ENCODE measurements at places on chromosomes 5 and 9.

DNA sequence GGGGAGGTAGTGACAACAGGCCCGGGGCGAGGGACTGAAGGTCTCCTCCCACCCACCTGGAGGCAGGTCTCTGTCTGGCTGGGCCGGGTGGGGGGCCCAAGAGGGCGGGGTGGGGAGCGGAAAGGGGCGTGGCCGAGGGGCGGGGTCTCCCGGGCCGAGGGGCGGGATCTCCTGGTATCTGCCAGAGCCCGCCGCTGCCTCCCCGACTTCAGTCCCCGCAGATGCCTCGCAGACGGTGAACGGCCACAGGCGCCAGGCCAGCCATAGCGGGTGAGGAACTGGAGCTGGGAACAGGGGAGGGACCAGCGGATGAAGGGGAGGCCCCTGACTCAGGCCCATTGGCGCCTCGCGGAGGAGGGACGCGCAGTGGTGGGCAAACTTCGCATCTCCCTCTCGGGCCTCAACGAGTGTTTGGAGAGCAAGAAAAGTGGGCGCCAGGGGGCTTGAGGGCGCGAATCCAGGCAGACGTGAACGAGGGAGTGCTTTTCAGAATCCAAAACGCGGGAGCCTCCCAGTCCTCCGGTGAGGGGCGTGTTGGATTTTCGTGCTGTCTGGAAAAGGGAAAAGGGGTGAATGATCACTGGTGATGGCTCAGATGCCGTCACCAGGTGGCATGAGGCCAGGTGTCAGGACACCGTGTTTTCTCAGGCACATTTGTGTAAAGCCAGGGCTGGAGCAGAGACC lies at the start of gene ADGRD2:
TSS of gene ADGRD2 (plus strand) at position 211 of the 684 bp plus-strand sequence. CDS start 1,216 bp downstream, outside the sequence.
- H3K4me1 ChIP-seq: no peaks in the 10 kb centered on the region
- no peak within 1 kb of the TSS for H3K27ac ChIP-seq
- peaks cover 38% of the 10 kb centered on the region for H3K27me3 ChIP-seq
- no peaks in the 10 kb centered on the region for H3K36me3 ChIP-seq
- no peak for DNase-seq

- no peaks in the 10 kb centered on the region for H3K36me3 ChIP-seq
- no peak overlapping the region for H3K27ac ChIP-seq
- no peaks in the 10 kb centered on the region for H3K4me1 ChIP-seq
- no peaks in the 10 kb centered on the region for H3K27me3 ChIP-seq
- H3K4me3 ChIP-seq: no peak overlapping the region
- DNase-seq: no peak
These were observed 130.2 kb upstream of the FSTL4 start for GRCh38 chr5:133742431-133742988.

DNA sequence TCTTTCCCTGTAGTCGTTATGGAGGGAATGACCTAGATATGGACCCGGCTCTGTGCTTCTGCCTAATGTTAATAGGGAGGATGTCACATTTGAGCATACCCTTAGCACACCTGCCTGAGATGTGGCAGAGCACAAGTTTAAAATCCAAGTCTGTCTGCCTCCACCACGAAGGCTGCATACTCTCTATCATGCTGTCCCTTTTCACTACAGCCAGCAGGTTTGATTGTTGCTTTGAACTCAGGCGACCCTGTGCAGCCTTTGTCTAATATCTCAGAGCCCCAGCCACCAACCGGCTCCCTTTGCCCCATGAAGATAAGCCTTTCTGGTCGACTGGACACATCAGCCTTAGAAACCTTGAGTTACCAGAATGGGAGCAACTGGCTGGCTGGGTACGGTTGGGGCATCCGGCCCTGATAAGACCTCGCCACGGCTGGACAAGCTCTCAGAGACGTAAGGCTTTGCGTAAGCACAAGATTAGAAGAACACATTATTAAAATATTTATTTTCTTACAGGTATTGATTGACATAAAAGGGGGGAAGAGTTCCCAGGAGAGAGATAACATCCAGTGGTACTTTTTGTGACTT lies 222.0 kb upstream of the TRIM32 start:
- H3K4me3 ChIP-seq: no peak overlapping the region
- H3K4me1 ChIP-seq: no peaks in the 10 kb centered on the region
- H3K36me3 ChIP-seq: no peaks in the 10 kb centered on the region
- no peaks in the 10 kb centered on the region for H3K27me3 ChIP-seq
- no peak for DNase-seq
- H3K27ac ChIP-seq: no peak overlapping the region

DNA sequence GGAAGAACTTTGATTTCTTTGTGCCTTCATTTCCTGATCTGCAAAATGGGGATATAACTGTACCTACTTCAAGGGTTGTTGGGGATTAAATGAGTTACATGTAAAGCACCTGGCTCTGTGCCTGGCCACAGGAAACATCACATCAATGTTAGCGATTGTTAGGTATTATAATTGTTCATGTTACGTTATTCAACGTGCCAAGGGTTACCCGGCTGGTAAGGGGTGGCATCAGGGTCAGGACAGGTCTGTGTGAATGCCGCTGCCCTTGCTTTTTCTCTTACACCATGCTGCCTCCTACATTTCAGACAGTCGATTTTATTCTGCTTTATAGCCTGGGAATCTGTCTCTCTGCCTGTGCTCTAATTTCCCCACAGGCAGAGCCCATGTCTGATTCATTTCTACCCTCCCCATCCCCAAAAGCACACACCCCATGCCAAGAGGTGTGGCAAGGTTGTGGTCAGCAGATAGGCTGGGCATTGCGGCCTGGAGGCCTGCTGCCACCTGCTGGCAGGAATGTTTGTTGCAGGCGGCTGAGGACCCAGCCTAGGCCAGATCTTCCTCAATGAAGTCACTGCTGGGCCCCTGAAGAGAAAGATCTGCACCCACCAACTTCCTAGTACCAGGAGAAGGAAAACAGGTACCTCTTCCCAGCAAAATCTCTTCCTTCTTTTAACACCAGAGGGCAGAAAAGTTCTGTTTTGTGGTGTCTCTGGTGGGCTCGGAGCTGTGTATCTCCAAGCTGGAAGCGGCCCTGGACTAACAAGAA lies 5.3 kb downstream of the ANKS6 start:
- H3K36me3 ChIP-seq: no peaks in the 10 kb centered on the region
- H3K4me3 ChIP-seq: no peak overlapping the region
- DNase-seq: peak; percentile 75
- no peak overlapping the region for H3K27ac ChIP-seq
- H3K4me1 ChIP-seq: peaks cover 12% of the 10 kb centered on the region
- H3K27me3 ChIP-seq: peaks cover 5% of the 10 kb centered on the region

- H3K36me3 ChIP-seq: no peaks in the 10 kb centered on the region
- H3K27ac ChIP-seq: no peak overlapping the region
- no peaks in the 10 kb centered on the region for H3K4me1 ChIP-seq
These were observed 950.6 kb upstream of the NUDT12 start for GRCh38 chr5:104513121-104513602.

DNA sequence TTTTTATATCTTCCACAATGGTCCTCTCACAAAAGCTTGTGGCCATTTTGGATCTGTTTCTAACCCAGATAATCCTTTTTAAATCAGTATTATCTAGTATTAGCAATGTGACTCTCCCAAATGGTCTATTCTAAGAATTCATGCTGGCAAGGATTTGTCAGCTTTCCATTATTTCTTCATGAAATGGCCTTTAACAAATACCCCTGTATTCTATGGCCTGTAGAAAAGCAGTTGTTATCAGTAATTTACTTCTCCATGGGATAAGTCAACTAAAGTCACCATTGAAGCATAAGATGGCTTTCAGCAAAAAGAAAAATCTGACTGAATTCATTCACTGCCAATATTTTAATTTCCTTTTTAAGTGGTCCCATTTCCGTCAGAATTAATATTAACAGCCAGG lies 346.4 kb upstream of the FAM174A start:
- H3K4me1 ChIP-seq: no peaks in the 10 kb centered on the region
- DNase-seq: no peak
- H3K4me3 ChIP-seq: no peak overlapping the region
- H3K27ac ChIP-seq: no peak overlapping the region
- H3K27me3 ChIP-seq: no peaks in the 10 kb centered on the region
- H3K36me3 ChIP-seq: no peaks in the 10 kb centered on the region

GRCh38 chr5:87105577-87105976 lies 162.1 kb upstream of the RASA1 start:
- H3K27me3 ChIP-seq: no peaks in the 10 kb centered on the region
- H3K36me3 ChIP-seq: no peaks in the 10 kb centered on the region
- no peak overlapping the region for H3K27ac ChIP-seq
- H3K4me1 ChIP-seq: no peaks in the 10 kb centered on the region

GRCh38 chr9:89395931-89396710 lies 77.8 kb downstream of the SECISBP2 start:
- peaks cover 43% of the 10 kb centered on the region for H3K4me1 ChIP-seq
- H3K36me3 ChIP-seq: peaks cover 83% of the 10 kb centered on the region
- no peaks in the 10 kb centered on the region for H3K27me3 ChIP-seq
- no peak overlapping the region for H3K27ac ChIP-seq
- no peak overlapping the region for H3K4me3 ChIP-seq

DNA sequence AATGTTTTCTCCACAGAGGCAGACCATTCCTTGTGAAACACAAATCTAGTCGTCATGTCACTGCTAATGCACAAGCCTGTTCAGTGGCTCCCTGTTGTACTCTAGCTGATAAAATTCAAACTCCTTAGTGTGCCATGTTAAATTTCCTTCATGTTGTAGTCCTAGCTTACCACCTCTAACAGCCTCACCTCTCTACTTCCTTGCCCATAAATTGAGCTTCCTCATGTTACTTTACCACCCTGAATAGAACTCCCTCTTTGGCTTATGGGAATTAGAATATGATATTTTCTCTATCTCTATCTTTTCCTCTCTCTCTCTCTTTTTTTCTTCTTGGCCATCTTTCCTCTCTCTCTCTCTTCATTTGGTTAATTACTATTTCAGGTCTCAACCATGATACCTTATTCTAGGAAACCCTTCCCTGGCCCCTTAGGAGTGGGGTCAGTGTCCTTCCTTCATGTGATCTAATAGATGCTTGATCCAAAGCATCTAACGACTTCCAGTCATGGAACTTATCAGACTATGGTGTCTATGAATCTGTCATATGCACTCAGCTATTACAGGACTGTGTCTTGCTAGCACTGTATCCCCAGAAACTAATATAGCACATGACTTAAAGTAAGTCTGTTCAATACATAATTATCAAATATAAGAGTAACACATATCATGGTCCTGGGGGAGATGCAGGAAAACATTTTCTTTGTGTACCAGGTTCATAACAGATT lies 31.5 kb upstream of the ALDH1A1 start:
- no peak for DNase-seq
- H3K27me3 ChIP-seq: no peaks in the 10 kb centered on the region
- H3K4me1 ChIP-seq: no peaks in the 10 kb centered on the region
- H3K27ac ChIP-seq: no peak overlapping the region

GRCh38 chr5:173554038-173554955 lies 62.2 kb downstream of the BOD1 start:
- DNase-seq: no peak
- no peaks in the 10 kb centered on the region for H3K36me3 ChIP-seq
- H3K27ac ChIP-seq: no peak overlapping the region
- H3K27me3 ChIP-seq: no peaks in the 10 kb centered on the region
- no peaks in the 10 kb centered on the region for H3K4me1 ChIP-seq

GRCh38 chr9:93587651-93588347 lies 11.4 kb downstream of the PHF2 start:
- DNase-seq: no peak
- no peaks in the 10 kb centered on the region for H3K4me1 ChIP-seq
- no peaks in the 10 kb centered on the region for H3K36me3 ChIP-seq
- H3K4me3 ChIP-seq: no peak overlapping the region

DNA sequence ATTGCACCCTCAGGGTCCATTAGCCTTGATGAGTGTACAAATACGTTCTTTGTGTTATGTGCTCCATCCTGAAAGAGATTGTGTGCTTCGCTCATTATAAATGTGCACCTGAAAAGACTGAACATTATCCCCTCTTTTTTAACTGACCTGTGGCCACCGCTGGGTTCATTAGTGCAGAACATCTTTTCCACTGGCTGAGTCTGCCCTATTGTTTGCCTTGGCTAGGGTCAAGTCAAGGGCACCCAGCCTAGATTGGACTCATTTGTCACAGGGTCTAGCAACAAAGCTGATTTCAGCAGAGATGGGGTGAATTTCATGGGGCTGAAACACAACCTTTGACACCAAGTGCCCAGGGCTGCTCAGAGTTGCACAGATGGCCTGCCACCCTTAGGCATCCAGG lies 764.1 kb upstream of the ARRDC3 start:
- no peak overlapping the region for H3K4me3 ChIP-seq
- H3K27ac ChIP-seq: no peak overlapping the region
- H3K4me1 ChIP-seq: no peaks in the 10 kb centered on the region
- DNase-seq: no peak
- no peaks in the 10 kb centered on the region for H3K27me3 ChIP-seq

GRCh38 chr5:32785611-32786254 lies 74.6 kb downstream of the NPR3 start:
- no peak overlapping the region for H3K27ac ChIP-seq
- H3K4me3 ChIP-seq: no peak overlapping the region
- H3K4me1 ChIP-seq: no peaks in the 10 kb centered on the region
- H3K27me3 ChIP-seq: no peaks in the 10 kb centered on the region
- H3K36me3 ChIP-seq: no peaks in the 10 kb centered on the region

DNA sequence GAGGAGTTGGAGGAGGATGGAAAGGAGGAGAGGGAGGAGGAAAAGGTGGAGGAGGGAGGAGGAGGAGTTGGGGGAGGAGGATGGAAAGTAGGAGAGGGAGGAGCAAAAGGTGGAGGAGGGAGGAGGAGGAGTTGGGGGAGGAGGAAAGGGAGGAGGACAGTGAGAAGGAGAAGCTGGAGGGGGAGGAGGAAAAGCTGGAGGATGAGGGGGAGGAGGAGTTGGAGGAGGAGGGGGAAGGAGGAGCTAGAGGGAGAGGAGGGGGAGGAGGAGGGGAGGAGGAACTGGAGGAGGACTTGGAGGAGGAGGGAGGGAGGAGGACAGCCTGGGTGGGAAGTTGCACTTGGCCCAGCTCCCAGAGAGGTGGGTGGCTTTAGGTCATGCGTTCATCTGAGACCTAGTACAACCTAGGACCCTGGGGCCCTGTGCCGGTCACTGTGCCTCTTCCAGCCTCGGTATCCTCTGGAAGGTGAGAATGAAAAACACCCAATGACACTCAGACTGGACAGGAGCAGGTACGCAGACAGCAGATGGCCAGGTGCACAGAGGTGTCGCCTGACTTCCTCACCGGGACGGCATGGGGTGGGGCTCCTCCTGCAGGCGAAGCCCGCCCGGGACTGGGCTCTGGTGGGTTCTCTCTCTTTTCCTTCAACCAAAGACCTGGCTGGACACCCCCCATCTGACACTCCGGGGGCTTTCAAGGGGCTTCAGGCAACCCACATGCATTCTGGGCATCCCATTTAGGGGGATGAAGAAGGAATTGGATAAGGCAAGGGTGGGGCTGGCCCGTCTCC lies 12.2 kb upstream of the SLC2A6 start:
- no peak for DNase-seq
- peaks cover 2% of the 10 kb centered on the region for H3K4me1 ChIP-seq
- H3K36me3 ChIP-seq: no peaks in the 10 kb centered on the region
- H3K27ac ChIP-seq: no peak overlapping the region
- no peak overlapping the region for H3K4me3 ChIP-seq

- H3K27ac ChIP-seq: no peak overlapping the region
- H3K27me3 ChIP-seq: no peaks in the 10 kb centered on the region
These were observed 284.2 kb upstream of the IRX1 start for GRCh38 chr5:3311433-3311832.
